ENCODE measurements at places on chromosomes 1 and 21.

DNA sequence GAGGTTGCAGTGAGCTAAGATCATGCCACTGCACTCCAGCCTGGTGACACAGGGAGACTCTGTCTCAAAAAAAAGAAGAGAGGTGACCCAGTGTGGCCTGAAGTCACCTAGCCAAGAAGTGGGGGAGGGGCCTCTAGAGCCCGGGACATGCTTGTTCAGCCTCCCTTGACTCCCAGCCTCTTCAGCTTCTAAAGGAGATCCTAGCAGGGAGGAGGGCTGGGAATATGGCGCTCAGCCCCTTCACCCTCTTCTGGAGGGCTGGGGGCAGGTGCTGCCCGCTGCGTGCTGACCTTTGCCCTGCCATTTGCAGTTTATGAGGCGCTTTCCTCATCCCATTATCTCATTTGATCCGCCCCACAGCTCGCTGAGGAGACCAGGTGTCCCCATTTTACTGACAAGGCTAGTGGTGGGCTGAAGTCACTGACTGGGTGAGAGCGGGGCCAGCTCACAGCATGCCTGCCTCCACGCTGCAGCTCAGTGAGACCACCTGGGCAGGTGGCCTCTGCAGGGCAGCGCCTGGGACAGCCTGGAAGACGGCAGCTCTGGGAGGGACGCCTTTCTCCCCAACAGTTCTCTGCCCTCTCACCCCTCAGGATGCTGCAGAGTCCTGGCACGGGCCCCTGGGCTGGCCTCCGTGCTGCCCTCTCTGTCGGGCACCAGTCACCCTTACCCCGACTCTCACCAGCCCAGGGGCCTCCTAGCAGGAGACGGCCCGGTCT is 7.5 kb downstream of the ELF3 start:
- DNase-seq, result no peak

DNA sequence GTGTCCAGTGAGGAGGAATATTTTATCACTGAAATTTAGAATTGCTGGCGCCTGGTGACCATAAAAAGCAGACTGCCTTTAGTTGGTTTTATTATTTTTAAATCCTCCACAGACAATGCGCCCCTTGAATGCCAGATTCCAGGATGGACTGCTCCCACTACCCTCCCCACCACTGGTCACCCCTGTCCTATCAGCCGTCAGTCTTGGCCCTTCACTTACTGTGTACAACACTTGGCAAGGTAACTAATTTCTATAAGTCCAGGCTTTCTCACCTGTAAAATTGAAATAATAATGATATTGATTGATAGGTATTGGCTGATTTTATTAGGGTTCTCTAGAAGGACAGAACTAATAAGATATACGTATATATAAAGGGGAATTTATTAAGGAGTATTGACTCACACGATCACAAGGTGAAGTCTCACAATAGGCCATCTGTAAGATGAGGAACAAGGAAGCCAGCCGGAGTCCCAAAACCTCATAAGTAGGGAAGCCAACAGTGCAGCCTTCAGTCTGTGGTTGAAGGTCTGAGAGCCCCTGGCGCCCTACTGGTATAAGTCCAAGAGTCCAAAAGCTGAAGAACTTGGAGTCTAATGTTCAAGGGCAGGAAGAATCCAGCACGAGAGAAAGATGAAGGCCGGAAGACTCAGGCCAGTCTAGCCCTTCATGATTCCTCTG is 17.8 kb downstream of the RHEX start:
- DNase-seq, result no peak

GRCh38 chr1:76179219-76179698 is 104.7 kb downstream of the ST6GALNAC3 start:
- no peak for DNase-seq

DNA sequence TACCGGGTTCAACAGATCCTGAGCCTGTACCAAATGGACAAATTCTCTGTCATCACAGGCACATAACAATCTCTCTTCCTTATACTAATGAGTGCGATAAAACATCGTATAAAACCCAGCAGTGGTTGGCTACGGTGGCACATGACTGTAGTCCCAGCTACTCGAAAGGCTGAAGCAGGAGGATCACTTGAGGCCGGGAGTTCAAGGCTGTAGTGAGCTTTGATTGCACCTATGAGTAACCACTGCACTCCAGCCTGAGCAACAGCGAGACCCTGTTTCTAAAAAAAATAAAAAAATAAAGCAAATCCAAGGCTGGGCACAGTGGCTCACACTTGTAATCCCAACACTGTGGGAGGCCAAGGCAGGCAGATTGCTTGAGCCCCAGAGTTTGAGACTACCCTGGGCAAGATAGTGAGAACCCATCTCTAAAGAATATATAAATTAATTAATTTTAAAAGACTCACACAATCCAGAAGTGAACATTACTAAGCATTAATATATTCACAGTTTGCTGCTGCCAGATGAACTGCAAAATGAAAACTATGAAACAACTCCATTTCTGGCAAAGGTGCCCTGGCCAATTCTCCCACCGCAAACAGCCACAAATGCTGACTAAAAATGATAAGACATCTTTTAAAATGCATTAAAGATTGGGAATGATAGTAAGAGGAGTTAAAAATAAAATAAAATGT is 13.1 kb downstream of the ZBTB17 start:
- no peak for DNase-seq

GRCh38 chr1:21567241-21568005 is 58.2 kb downstream of the ALPL start:
- no peak for DNase-seq

DNA sequence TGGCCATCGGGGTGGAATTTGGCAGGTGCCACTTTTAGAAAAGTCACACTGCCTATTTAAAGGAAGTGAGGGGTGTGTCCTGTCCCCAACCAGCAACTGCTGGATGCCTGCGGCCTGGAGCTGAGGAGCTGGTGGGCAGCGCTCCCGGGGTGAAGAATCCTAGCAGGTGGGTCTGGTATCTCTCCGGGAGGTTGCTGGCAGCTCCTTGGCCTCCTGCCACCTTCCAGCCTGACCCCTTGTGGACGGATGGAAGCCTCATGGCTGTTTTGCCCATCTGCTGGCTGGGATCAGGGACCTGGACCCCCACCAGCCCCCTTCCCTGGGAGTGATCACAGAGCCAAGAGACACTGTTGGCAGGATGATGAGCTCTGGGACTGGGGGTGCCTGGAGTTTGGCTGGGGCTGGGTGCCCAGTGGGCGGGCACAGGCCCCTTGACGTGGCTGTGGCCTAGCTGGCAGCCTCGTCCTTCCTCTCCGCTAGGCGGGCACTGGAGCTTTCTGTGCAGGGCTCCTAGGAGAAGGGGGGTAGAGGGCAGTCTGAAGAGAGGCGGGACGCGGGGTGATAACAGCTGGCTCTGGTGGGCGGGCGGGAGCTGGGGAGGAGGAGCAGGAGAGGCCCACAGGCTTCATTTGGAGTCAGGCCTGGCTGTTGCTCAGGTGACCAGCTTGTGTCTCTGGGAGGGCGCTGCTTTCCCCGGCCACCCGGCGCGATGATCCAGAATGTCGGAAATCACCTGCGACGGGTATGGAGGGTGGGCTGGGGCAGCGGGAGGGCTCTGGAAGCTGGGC is at the start of gene ACOT11:
Gene ACOT11, plus strand, starts transcription at position 628 of the 788 bp plus-strand sequence. Its CDS starts 82 bp downstream, at position 710.
- DNase-seq, result no peak

GRCh38 chr1:29235955-29236711 is at the start of gene PTPRU:
TSS of gene PTPRU (plus strand) at chr1:29236522. CDS start at chr1:29236645, 123 bp downstream.
- DNase-seq, result peak; percentile 76

- DNase-seq, result no peak
Observed at GRCh38 chr21:25428537-25428936, 178.7 kb downstream of the MRPL39 start.

DNA sequence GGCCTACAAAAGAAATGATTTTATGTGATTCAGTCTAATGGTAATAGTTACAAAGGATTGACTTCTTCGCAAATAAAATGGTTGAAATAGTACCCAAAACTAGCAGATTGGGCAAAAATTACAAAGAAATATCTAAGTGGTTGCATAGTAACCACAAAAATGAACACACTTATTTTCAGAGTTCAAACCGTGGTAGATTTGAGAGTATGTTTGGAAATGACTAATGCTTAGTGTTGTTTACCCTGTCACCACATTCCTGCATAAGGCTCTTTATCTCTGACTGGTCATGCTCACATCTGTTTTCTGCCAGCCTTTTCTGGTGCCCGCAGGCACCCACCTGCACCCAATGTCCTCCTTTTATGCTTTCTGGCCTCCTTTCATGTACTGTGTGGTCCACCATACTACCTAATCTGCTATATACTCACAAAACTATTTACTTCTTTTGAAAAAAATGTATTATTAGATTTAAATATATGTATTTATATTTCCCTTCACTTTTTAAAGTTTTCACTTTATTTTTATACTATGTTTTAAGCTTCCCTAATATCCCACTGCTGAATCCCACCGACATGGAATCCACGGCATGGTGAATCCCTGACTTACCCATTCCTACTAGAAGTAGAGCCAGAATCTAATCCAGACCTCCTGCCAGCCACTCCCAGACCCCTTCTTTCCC is 30.3 kb downstream of the PTPRC start:
- DNase-seq, result peak; percentile 41

DNA sequence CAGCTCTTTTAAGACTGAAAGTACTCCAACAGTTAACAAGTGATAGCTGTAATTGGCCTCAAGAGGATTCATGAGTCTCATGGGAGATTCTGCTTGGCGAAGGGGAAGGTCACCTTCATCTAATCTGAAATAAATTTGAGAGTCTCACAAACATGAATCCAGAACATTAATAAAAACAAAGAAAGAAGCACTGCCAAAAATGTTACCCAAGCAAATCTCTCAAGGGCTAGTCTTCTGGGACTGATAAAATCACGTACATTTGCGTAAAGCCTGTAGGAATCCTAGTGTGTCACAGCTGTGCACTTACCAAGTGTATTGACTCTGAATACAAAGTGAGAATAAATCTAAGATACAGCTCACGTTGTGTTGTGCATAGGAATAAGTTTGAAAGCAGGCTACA is 21.2 kb upstream of the NUF2 start:
- DNase-seq, result no peak

GRCh38 chr1:58895559-58896145 is 111.8 kb upstream of the JUN start:
- no peak for DNase-seq

GRCh38 chr1:36796106-36796590 is 238.2 kb downstream of the GRIK3 start:
- no peak for DNase-seq

- DNase-seq, result no peak
Observed at GRCh38 chr1:116506132-116507004, 64.5 kb downstream of the CD58 start.

DNA sequence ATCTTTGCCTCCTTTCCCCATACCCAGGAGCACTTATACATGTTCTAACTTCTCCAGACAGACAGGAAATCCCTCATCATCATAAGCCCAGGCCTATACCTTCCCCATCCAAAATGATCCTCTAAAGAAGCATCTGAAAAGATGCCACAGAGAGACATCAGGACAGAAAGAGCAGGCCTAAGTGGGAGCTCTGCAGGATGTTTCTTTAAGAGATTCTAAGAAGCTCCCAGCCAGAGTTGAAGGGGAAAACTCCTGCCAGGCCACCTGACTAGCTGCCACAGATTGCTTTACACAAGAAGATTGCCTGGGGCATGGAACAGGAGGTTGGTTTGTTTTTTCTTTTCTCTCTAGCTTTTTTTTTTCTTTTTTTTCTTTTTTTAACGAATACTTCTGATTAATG is 275.8 kb downstream of the VAV3 start:
- no peak for DNase-seq

- no peak for DNase-seq
Observed at GRCh38 chr1:156122519-156123355, 8.2 kb downstream of the LMNA start.

DNA sequence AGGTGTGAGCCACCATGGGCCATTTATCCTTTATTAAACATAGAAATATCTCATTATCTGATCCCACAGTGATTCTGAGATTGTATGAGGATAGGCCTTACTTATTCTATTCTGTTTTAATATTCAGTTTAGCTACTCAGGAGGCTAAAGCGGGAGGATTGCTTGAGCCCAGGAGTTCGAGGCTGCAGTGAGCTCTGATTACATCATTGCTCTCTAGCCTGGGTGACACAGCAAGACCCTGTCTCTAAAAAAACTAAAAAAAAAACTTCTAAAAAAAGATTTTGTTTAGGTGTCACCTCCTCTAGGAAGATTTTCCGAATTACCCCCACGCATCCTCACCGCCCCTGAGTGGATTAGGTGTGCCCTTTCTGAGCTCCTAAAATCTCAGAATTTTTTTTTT is 14.3 kb upstream of the HNRNPU start:
- no peak for DNase-seq

- DNase-seq, result no peak
Observed at GRCh38 chr21:38869946-38870345, 64.2 kb downstream of the ETS2 start.

DNA sequence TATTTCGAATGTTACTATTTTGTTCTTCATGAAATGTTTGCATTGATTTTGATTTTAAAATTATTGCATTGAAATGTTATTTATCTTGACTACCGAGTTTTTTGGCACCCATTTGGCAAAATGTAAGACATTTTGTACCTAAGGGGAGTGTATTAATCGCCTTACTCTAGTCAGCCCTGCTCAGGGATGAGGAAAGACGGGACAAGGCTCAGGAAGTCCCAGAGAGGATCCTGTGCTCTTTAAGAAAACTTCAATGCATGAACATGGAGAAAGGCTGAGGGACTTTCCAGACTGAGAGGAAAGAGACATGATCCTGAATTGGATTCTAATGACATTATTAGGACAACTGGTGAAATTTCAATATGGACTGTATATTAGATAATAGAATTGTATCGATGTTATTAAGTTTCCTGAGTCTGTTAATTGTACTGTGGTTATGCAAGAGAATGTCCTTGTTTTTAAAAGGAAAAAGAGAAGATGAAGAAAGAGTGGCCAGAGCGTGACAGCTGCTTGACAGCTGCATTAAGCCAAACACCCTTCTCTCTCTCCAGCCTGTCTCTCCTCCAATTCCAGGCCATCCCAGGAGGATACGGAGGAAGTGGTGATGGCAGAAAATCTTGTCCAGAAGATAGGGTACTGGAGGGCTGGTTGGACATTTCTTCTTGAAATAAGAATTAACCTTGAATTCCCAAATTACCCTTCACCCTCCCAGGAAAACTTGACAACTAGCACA is 66.0 kb downstream of the PLEKHA6 start:
- DNase-seq, result no peak

DNA sequence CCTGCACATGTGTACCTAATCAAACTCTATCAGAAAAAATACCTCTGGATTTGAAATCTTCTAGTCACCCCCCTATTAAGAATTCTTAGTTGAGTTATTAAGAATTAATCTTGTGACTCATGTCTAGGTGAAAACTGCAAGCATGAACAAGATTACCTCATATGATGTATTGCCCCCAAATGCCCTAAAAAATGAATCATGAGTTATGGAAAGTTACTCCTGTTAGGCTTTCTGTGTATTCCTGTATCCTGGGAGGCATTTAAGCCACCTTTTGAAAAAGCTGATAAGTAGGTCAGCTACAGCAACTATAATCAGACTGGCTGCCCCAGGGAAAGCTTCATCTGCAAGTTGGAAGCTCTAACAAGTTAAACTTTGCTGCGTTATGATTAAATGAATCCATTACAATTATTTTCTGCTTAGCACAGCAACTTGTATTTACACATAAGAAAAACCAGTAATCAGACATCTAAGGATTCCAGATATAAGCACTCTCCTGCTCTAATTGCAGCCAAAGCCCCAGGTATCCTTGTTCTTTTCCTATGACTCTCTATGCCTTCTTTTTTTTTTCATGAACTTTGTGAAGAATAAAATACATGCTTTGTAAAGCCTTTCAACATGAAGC is 147.7 kb downstream of the NTPCR start:
- no peak for DNase-seq

Measured in activated gamma-delta T cell treated with Interleukin-2 at 50 U/mL for 16 hours (primary cell).